ENCODE measurements at places on chromosomes 12 and 14.

- no peak for DNase-seq
These were observed 28.8 kb downstream of the OAS2 start for GRCh38 chr12:113007166-113007565.

DNA sequence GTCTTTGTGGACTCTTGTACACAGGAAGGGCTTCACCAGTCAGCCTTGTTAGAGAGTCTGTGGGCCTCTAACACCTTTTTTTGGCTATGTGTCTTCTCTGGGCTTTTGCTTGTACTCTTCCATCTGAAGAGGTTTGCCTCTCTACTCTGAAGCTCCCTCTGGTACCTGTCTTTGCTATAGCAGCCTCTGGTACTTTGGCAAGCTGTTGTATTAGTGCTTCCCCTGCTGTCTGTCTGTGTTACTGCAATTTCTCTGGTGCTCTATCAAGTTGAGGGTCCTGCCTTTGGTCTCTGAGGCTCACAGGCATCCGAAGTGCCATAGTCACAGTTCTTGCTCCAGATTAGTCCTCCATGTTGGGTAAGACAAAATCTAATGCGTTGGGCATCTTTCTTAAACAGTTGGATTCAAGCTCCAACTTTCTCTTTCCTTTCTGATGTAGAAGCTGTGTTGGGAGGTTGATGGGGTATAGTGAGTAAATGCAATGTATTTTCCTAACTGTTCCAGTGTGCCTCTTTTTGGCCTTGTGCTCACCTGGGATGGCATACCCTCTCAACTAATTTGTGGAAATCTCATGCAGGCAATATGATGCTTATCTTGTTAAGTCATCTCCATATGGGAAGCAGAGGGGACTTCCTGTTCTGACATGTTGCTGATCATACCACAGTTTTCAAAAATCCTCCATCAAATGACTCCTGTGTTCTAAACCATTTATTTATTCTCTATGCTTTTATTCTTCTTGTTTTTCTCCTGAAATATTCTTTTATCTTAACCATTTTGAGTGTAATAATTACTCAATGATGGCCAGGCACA is 88.8 kb downstream of the ATF7IP start:
- no peak for DNase-seq

GRCh38 chr14:64760916-64761315 is 56.7 kb downstream of the PLEKHG3 start:
- DNase-seq: no peak

GRCh38 chr14:99030454-99030853 is 241.5 kb downstream of the BCL11B start:
- DNase-seq: no peak

GRCh38 chr14:69953266-69953915 is 74.2 kb downstream of the SMOC1 start:
- no peak for DNase-seq

GRCh38 chr12:110966081-110966760 is 45.8 kb upstream of the MYL2 start:
- DNase-seq: no peak

- DNase-seq: peak; percentile 73
These were observed 324 bp downstream of the POLE start for GRCh38 chr12:132686825-132687210.

DNA sequence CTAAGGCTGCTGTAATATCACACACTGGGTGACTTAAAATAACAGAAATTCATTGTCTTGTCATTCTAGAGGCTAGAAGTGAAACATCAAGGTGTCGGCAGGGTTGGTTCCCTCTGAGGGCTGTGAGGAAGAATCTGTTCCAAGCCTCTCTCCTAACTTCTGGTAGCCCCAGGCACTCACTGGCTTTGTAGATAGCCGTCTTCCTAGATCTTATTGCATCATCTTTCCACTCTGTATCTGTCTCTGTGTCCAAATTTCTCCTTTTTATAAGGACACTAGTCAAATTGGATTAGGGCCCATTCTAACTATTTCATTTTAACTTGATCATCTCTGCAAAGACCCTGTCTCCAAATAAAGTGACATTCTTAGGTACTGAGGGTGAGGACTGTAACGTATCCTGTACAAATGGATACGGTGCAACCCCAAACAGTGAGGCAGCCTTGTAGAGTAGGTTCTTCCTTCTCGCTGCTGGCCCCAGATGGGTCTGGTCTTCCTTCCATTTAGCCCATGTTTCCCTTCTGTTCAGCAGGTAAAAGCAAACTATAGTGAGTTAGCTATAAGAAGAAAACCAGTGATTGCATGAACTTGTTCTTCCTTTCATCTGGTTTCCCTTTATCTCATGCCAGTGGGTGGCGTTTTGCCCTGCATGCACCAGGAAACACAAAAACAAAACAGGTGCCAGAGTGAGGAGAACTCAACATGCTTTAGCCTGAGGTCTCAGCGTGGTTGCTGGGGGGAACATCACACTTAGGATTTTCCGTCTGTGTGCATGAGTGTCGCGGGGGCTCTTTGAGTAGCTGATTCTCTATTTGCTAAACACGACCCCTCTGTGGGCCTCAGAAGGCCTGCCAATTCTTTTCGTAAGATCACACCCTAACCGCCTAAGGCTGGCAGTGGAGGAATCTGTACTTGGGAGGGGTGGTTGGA is 19.5 kb downstream of the TTC9 start:
- DNase-seq: no peak

- no peak for DNase-seq
These were observed 231.2 kb downstream of the AKAP6 start for GRCh38 chr14:32560209-32560857.

GRCh38 chr12:53245286-53245685 is 13.3 kb upstream of the RARG start:
- DNase-seq: no peak

GRCh38 chr14:49895480-49895879 is 2.6 kb downstream of the ARF6 start:
- no peak for DNase-seq

GRCh38 chr12:60494244-60494643 is 898.4 kb downstream of the SLC16A7 start:
- DNase-seq: no peak

- DNase-seq: no peak
These were observed 87.5 kb downstream of the DUSP16 start for GRCh38 chr12:12474931-12475795.

DNA sequence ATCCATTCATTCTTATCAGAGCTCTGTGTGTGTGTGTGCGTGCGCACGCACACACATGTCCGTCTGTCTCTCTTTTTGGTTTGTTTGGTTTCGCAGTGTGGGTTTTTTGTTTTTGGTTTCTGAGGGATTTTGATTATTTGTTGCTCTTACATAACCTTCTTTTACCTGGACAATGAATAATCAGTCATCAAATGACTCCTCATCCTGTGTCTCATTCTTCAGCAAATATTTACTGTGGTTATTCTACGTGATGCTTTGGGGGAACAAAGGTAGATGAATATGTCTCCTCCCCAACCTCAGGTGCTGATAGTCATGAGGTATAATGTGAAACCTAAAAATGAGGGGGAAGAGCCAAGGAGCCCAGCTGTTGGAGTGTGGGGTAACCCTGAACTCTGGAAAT is 92.4 kb downstream of the SAMD4A start:
- no peak for DNase-seq

DNA sequence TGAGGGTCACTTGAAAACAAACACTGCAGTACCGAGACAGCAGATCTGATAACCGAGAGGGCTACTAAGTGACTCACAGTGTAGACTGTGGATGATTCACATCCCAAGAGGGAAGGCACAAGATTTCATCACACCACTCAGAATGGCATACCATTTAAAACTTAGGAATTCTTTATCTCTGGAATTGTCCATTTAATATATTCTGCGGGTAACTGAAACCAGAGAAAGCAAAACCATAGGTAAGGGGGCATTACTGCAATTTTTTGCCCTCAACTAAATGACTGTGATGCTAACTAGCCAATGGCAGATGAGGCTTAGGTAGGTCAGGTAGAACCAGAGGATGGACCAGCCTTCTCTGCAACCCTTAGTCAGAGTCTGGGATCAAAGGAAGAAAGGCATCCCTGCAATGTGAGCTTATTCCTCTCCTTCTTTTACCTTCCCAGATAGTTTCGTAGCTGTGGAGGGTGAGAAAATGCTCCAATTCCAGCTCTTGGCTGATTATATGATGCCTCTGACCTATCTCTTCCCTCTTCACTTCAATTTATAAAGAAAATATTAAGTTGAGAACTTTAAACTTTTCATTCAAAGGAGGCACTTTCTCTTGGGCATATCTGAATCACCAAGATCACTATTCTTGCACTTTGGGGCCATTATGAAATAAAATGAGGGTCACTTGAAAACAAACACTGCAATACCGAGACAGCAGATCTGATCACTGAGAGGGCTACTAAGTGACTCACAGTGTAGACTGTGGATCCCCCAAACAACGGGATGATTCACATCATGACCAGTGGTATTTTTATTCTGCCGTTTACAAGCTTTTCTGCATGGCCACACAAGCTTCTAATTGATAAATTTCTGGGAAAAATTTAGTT is 6.8 kb downstream of the ART4 start:
- DNase-seq: no peak

DNA sequence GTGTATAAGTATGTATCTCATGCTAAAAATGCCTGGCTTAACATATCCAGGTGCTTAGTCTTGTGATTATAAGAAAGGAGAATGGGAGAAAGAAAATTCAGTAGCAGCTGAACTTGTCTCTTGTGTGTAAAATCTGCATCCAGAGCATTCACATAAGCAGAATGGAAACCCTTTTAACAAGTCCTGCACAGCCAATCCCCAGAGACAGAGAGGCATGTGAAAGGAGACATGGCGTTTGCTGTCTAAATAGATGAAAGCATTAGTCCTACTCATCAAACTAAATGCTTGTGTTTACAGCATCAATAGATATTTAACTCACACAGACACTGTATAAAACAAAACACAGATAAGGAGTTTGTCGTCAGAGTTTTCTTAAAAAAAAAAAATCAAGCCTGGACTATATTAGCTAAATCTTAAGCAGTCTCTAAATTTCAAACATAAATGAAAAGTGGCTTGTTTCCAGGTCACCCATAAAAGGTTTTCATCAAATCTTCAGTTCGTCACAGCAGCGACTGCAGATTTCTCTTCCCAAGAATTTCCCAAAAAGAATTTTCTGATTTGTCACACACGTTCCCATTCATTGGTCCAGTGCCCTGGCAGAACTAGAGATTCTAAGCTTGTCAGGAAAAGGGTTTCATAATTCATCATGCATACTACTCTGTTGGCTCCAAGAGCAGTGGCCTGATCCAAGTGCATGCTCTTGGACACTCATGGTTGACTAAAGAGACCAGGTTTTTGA is 249.2 kb downstream of the BTG1 start:
- no peak for DNase-seq

DNA sequence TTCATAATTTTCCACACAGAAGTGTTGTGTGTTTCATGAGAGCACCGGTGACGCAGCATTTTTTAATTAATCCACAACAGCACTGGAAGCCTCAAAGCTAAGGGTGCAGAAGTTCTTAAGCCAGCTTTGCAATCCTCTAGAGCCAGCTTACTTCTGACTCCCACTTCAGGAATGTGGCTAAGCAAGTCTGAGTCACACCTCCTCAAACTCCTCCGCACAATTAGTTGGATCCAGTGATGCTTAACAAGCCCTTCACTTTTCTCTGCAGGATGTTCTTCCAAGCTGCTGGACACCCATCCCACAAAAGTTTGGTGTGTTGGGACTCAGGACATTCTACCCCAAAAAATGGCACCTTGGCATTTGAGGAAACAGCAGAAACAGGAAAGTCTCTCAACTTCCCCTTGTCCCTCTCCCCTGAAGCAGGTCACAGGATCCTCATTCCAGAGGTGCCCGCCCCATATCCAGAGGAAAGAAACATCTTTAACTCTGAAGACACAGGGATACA is 210.0 kb downstream of the PPM1H start:
- DNase-seq: no peak

GRCh38 chr14:102496958-102497744 is 12.4 kb downstream of the ANKRD9 start:
- peak; percentile 60 for DNase-seq

DNA sequence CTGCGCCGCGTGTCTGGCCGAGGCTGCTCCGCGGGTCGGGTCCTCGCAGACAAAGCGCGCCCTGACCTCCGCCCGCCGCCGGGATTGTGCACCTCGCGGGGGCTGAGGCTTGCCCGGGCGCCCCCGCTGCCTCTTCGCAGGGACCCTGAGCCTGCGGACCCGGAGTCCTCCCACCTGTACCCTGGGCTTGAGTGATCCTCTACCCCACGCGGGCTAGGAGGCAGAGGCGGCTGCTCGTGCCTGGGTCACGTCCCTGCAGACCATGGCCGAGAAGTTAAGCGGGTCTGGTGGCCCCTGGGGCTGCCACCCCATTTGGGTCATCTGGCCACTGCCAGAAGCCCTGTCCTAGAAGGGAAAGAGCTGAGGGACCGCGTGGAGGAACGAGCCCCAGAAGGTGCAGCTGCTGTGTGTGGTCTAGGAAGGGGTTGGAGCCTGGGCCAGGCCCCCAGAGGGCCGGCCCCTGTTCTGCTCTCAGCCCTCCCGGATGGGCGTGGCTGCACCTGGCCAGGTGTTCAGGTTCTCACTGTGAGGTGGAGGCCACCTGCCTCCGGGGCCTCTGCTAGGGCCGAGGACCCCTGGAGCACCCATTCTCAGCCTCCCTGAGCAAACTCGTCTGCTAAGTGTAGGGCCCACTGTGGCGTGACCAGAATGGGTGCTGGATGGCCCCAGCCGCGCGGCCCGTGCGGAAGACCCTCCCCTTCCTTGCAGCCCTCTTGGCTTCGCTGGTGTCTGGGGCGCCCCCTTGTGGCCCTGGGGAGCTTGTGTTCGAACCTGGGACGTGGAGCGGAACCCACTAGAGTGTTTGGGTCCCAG is 49.6 kb downstream of the LRCOL1 start:
- DNase-seq: peak; percentile 81

DNA sequence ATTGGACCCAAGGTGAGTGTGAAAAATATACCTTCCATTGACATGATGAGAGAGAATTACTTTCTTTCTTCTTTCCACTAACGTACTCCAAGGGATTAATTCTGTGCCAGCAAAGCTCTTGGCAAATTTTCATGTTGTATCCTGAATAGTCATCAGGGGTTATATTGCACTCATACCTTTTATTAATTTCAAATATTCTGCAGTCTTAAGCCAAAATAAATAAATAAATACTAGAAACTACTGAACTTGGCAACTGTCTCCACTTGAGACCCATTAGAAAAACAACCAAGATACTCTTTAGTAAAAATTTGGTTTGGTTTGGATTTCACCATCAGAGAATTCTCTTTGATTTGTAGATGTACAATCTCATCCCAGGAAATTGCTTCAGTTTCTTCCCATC is 22.1 kb upstream of the CLEC14A start:
- no peak for DNase-seq

GRCh38 chr12:90238663-90239271 is 530.1 kb upstream of the ATP2B1 start:
- no peak for DNase-seq

DNA sequence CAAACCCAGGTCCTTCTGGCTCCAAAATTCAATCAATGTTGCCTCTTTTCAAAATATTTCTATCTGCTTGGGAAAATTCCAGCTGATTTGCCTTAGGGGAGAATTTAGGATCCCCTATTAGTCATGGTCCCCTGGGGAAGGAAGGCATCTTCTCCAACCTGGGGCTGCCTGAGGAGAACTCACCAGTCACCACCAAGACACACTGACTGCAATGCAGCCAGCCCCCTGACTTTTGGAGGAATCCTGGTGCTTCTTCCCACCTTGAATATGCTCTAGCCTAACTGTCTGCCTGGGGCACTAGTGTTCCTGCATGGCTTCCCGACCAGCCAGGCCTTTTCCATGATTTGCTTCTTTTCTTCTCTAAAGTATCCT is 71.8 kb upstream of the BCL2L14 start:
- DNase-seq: no peak

GRCh38 chr12:66290716-66291200 is 11.5 kb upstream of the HELB start:
- DNase-seq: no peak

- DNase-seq: peak; percentile 81
These were observed 3.4 kb downstream of the CDK2AP1 start for GRCh38 chr12:123267991-123268843.
